C1 segment of cervical spinal cord (tissue), 14 donors: ENCODE measurements at places on chromosomes 13 and 19.
A peak's percentile ranks its signal among the peaks of the same experiment; 100 is the strongest.

DNA sequence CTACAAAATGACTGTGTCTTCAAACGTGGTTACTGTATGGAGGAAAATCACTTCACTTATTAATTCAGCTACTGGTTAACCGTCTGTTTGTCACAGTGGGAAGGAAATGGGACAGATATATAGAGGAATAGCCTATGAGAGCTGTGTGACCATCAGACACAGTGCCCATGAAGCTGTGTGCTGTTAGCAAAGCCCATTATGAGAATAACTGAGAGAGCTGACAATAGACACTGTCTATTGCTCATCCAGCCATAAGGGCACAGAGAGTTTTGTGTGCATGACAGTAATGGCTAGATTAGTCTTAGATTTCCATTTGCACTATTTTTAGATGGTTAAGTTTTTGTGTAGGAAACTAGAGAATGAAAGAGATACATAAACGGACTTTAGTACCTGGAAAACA lies 64.1 kb upstream of the POSTN start:
- DNase-seq, result no peak

DNA sequence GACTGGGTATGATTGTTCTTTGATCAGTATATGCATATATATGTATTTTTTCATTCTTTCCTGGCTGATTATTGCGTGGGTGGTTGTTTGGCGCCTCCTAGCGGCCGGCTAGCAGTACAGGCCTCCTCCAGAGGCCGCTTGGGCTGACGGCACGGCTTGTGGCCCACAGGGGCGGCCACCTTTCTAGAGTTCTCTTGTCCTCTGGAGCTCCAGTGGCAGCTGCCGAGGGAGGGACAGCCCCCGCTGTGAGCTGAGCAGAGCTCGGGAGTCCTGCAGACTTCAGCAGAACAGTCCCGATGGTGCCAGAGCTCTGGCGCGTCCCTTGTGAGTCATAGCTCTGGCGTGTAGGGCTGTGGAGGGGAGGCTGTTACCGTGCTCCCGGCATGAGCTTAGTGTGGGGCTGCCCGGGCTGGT lies 22.5 kb upstream of the ZNF429 start:
- no peak for DNase-seq

DNA sequence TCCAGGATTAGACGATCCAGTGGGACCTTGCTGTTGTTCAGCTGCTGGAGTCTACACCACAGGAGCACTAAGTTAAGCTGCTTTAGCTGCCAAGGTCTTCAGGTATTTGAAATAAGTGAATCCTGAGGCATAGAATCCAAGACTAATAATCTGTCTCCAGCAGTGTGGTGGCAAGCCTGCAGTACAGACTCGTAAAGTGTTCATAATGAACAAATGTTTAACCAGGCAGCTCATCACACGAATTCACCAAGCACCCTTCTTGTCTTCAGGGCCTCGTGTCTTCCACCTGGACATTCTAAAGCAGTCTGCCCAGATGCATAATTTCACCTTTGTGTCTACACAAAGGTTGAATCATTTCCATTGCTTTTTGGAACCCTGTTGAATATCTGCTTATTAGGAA lies 5.3 kb downstream of the ATP11A start:
- no peak for DNase-seq

DNA sequence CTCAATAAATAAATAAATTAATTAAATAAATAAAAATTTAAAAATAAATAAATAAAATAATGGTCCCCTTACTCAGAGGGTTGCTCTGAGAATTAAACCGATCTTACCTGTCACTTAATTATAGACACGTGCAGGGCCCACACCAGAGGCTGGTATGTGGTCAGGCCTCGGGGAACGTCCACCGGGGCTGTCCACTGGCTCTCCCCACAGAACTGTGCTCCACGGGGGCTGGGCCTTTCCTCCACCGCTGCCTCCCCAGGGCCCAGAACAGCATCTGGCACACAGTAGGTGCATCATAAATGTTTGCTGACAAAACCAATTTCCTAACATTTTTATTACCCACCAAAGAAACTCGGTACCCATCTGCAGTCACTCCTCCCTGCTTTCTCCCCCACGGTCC lies 69.2 kb downstream of the CEBPG start:
- no peak for DNase-seq

DNA sequence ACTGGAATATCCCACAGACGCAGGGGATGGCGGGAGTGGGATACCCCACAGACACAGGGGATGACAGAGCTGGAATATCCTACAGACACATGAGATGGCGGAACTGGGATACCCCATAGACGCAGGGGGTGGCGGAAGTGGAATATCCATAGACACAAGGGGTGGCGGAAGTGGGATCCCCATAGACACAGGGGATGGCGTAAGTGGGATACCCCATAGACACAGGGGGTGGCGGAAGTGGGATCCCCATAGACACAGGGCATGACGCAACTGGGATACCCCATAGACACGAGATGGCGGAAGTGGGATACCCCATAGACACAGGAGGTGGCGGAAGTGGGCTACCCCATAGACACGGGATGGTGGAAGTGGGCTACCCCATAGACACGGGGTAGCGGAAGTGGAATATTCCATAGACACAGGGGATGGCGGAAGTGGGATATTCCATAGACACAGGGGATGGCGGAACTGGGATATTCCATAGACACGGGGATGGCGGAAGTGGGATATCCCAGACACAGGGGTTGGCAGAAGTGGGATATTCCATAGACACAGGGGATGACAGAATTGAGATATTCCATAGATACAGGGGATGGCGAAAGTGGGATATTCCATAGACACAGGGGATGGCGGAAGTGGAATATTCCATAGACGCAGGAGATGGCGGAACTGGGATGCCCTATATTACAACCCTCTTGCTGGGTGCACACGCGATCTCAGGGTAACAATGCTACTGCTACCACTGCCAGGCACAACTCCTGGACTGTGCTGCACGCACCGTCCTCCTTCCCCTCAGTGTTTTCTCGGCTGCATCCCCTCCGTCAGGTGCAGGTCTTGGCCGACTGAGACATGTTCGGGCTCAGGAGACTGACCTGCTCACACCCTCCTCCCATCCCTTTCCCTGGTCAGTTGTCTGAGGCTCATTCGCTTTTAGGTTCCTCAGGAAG lies 28.1 kb downstream of the ZNF787 start:
- DNase-seq, result no peak

DNA sequence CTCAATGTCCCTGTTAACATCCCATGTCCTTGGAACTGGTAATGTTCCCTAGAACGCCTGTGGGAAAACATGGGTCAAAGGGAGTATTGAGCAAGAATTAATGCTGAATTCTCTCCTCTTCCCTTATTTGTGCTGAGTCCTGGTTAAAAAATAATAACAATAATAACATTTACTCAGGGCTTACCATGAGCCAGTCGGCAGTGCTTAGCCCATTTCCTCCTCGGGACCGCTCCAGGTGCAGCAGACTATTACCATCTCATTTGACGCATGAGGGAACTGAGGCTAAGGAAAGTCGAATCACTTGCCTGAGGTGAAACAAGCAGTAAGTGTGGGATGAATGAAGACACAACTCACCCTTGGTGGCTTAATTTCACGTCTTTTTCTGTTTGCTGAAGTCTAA lies 33.6 kb upstream of the SLC15A1 start:
- DNase-seq, result no peak

DNA sequence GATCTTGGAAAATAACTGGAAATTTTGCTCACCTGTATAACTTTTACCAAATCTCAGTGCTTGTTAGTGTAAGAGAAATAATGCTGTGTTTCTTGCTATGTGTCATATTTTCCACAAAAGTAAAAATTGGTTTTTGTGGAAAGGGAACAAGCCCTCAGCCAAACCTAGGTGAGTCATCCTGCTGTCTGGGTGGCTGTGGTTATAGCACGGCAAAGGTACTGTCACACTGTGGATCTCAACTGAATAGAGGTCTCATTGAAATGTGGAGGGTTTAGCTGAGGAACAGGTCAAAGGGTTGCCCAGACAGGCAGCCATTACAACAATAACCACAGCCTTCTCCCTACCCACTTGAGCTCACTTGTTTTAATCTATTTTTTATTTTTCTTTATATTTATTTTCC lies 338.8 kb upstream of the DACH1 start:
- DNase-seq, result no peak

- DNase-seq, result no peak
Observed at GRCh38 chr13:109782823-109783431, 3.5 kb downstream of the IRS2 start.

GRCh38 chr19:3034406-3034655 lies 5.3 kb upstream of the TLE2 start:
- DNase-seq, result no peak

- no peak for DNase-seq
Observed at GRCh38 chr19:2199215-2199614, 35.5 kb downstream of the DOT1L start.

- DNase-seq, result peak; percentile 46
Observed at GRCh38 chr13:48233889-48234488, 983 bp downstream of the ITM2B start.

DNA sequence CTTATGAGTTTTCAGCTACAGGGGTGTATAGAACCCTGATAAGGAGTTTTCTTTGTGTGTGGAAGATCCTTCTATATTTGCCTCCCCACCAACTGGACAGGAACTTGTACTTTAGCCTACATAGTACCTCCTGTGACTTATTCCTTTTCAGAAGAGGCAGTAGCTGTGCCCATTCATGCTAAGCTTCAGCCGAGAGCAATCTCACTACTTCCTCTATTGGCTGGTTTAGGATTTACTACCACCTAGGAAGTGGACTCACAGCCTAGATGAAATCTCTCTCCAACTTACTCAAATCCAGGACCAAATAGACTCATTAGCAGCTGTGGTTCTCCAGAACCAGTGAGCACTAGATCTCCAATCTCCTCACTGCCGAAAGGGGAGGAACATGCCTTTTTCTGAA lies 2.3 kb upstream of the REX1BD start:
- DNase-seq, result no peak

DNA sequence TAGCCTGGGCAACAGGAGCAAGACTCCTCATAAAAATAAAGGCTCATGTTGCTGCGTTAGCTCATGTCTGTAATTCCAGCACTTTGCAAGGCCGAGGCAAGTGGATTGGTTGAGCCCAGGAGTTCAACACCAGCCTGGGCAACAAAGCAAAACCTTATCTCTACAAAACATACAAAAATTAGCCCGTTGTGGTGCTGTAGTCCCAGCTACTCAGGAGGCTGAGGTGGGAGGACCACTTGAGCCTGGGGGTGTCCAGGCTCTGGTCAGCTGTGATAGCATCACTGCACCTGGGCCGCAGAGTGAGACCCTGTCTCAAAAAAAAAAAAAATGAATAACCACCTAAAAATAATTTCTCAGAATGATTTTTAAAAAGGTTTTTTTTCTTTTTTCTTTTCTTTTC lies 3.9 kb upstream of the NUDT19 start:
- DNase-seq, result no peak

GRCh38 chr19:10283301-10284064 lies 3.3 kb upstream of the ICAM4 start:
- DNase-seq, result no peak

GRCh38 chr19:18851673-18852325 lies 20.0 kb downstream of the UPF1 start:
- no peak for DNase-seq

- DNase-seq, result no peak
Observed at GRCh38 chr13:113297370-113298042, 467 bp downstream of the LAMP1 start.

GRCh38 chr19:1446713-1447481 lies 3.0 kb upstream of the APC2 start:
- DNase-seq, result no peak

GRCh38 chr13:95921485-95921884 lies 131.7 kb downstream of the UGGT2 start:
- DNase-seq, result no peak

DNA sequence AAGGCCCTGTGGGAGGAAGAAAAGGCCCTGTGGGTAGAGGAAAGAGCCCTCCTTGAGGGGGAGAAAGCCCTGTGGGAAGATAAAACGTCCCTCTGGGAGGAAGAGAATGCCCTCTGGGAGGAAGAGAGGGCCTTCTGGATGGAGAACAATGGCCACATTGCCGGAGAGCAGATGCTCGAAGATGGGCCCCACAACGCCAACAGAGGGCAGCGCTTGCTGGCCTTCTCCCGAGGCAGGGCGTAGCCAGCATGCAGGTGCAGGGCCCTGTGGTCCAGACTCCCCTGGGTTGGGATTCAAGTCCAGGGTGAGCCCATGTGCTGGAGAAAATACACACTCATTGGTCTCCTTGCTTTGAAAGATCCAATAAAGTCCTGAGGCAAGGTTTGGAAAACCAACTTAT lies 4.1 kb downstream of the CCDC70 start:
- no peak for DNase-seq

GRCh38 chr13:28527629-28528028 lies 32.7 kb upstream of the FLT1 start:
- DNase-seq, result no peak

- no peak for DNase-seq
Observed at GRCh38 chr19:4952945-4953344, 16.0 kb upstream of the KDM4B start.

DNA sequence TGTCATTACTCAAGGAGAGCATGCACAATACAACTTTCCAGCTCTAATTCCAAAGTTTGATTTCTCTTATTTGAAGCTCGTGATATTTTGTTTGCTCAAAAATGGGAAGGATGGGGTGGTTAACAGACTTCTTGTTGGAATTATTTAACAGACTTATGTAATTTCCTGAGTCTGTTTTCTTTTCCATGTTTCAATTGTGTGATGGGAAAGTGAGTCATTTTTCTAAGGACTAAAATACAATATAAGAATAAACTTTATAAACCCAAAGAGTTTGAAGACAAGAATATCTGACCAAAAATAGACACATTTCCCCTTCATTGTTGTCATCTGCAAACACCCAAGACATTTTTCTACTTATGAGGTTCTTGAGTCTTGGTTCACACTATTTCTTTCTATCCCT lies 211.8 kb upstream of the SLITRK5 start:
- DNase-seq, result no peak

- DNase-seq, result no peak
Observed at GRCh38 chr13:74372511-74372910, 238.3 kb upstream of the KLF12 start.

GRCh38 chr19:2554856-2555255 lies 78.9 kb downstream of the GADD45B start:
- no peak for DNase-seq

DNA sequence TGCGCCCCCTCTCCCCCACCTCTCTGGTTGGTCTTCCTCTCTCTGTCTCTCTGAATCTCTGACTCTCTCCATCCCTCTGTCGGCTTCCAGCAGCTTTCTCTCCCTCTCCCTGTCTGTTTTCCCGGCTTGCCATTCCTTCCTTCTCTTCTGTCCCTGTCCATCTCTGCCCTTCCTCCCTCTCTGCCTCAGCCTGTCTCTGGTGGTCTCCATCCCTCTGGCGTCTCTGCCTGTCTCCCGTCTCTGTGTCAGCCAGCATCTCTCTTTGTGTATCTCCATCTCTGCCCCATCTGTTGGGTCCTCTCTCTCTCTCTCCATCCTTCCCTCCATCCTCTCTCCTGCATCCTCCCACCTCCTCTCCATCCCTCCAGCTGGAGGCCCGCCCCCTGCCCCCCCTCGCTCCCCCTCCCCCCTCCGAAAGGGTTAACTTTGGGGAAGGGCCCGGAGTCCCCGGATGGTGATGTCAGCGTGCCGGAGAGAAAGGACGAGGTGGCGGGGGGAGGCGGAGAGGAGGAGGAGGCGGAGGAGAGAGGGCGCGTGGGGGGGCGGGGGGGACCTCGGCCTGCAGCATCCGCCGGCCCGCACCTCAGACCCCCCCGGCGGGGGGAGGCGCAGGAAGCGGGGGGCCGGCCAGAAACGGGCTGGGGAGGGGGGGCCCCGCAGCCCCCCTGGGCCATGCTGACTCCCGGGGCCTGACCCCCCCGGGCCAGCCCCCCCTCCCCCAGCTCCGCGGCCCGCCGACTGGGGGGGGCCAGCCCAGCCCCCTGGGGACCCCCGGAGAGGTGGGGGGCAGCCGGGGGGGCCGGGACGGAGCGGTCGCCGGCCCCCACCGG lies at the start of gene BRSK1:
Gene BRSK1 (plus strand): TSS at position 450 of the 830 bp plus-strand sequence. CDS start 446 bp downstream, outside the sequence.
- DNase-seq, result peak; percentile 49
